MG63 (cell line): ENCODE measurements at places on chromosomes 2 and 18. TPM values are rescaled to one million over a fixed set of nuclear protein-coding genes. Genes with fewer than 3 reads are reported as not detected.

The EFHD1 gene
- total RNA-seq = not detected in 2 replicates

- DNase-seq = peak; percentile 5
Observed at GRCh38 chr2:42238644-42239288, 69.6 kb downstream of the EML4 start.

DNA sequence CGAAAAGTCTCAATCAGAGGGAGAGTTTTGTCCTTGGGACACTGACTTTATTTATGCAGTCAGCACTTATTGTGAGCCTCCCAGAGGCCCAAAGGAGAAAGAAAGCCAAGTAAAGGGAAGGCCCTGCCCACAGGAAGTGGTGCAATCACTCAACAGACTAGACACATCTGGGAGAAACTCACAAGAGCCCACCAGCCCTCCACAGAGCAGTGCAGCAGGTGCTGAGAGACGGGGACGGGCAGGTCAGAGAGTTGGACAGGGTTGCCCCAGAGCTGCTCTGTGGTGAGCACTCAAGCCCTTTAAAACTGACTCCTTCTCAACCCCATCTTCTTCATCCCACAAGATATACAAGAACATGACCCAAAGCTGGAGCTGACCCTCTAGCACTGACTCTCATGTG is 96.0 kb downstream of the TFCP2L1 start:
- DNase-seq = no peak

- DNase-seq = no peak
Observed at GRCh38 chr2:7333189-7333765, 416.1 kb downstream of the RNF144A start.

DNA sequence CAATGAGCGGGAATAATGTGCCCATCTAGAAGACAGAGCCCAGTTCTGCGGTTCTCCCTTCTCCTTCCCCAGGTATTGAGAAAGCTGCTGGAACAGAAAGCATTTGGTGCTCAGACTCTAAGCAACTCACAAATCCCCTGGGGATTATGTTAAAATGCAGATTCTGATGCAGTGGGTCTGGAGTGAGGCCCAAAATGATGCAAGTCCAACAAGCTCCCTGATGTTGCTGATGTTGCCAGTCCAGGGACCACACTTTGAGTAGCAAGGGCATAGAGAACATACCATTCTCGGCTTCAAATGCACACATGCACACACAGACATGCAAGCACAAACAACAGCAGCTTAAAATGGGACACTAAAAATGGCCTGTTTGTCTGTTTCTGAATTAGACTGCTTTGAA is 274.8 kb upstream of the NCKAP5 start:
- DNase-seq = no peak

DNA sequence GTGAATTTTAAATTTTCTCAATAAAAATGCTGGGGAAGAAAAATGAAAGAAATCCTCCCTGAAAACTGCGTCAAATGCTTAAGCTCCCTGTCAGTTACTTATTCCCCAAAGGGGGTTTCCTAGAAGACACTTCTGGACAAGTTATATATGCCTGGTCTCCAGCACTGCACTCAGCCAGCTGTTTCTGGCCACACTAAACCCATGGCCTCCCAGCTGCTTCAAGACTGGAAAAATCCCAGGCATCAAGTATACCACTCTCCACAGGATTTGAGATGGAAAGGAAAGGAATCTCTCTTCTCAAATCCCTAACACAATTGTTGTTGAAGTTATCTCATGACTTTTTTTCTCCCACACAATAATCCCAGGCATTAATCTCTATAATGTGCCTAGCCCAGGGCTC is 245.7 kb downstream of the NBAS start:
- DNase-seq = no peak

DNA sequence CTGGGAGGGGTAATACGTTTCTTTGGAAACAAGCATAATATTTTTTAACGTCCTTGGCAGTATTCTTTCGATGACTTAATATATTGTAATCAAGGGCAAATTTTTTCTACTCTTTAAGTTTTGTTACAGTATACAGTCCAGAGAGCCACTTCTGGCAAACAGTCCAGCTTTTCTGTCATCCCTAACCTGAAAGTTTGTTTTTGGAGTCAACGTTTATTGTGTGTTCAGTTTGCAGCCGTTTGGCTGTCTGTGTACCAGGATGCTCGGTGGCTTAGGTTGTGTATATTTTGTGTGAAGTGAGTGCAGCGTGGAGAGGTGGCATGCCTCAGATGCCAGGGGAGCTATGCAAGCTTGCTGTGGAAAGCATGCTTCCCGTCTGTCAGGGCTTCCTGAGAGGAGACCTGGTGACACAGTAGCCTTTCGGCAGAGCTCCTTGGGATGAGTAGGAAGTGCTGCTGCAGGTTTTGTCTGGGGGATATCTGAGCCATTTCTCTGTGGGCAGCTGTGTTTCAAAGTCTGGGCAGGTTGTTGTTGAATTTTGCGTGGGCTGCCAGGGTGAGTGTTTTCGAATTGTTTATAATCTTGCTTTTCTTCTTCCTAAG is 14.7 kb downstream of the MAP3K20 start:
- DNase-seq = peak; percentile 68

DNA sequence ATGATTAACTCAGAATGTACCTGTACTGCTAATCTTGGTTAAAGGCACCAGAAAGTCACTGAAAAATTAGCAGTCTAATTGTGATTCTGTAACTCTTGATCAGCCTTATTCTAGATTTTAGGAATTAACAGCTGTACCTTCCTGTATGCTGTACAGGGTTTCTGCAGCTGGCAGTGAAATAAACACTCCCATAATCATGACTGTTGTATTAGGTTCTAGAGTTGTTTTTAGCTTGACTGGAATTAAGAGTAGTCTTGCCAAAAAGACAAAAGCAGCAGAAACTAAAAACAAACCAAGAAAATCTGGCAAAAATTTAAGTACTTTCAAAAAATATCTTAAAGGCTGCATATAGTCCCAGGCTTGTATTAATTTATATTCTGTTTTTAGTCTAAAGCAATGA is 103.5 kb downstream of the SOS1 start:
- no peak for DNase-seq

The PRSS56 gene
- not detected in 2 replicates for total RNA-seq

DNA sequence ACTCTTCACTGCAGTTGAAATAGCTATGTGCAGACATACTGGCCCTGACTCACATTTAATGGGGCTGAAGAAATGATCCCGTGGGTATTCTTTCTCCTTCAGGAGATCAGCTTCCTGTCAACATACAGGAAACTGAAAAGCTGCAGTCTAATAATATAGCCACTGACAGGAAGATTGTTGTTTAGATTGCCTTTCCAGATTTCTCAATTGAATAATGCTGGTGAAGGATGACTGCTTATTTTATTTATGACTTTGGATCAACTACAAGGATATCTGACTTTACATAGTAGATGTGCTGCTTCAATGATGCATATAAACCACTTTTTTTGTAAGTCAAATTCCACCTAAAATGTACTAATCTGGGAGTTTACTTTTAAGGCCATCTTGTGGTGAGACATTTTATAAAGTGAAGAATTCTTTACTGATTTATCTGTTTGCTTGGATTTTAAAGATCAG is 93.4 kb upstream of the MAP4K3 start:
- peak; percentile 51 for DNase-seq

DNA sequence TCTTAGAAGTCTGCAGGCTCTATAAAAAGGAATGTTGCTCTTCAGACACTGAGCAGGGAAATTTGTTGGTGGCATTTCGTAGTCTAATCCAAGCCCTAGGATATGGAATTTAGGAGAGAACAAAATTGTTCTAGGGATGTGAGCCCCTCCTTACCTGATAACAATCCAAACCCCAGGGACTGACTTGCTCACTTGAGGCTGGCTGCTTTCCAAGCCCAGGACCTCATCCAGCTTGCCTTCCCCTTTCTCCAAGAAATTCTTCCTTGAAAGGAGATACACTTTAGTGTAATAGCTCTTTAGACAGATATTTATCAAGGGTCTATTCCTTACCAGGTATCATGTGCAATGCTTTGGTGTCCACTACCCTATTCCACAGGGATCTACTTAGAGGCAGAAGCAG is 279.8 kb downstream of the C1D start:
- DNase-seq = no peak

- DNase-seq = no peak
Observed at GRCh38 chr2:145484448-145485097, 964.7 kb upstream of the ZEB2 start.

- no peak for DNase-seq
Observed at GRCh38 chr2:233917116-233917515, at the start of gene TRPM8. TSS of gene TRPM8 (plus strand) at chr2:233917373. CDS start at chr2:233926538, 9,165 bp downstream.

DNA sequence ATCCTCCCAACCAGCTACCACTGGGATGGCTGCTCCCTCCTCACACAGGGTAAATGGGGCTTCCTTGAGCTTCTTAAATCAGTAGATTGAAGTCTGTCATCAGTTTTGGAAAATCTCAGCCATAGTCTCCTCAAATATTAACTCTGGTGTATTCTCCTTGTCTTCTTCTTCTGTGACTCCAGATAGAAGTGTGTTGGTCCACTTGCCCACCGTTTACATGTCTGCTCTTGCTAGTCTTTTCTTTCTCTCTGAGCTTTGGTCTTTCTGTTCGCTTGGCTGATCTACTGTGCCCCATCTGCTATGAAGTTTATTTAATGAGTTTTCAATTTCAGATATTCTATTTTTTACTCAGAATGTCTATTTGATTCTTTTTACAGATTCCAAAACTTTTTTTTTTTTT is 281.7 kb upstream of the HDAC4 start:
- DNase-seq = no peak

DNA sequence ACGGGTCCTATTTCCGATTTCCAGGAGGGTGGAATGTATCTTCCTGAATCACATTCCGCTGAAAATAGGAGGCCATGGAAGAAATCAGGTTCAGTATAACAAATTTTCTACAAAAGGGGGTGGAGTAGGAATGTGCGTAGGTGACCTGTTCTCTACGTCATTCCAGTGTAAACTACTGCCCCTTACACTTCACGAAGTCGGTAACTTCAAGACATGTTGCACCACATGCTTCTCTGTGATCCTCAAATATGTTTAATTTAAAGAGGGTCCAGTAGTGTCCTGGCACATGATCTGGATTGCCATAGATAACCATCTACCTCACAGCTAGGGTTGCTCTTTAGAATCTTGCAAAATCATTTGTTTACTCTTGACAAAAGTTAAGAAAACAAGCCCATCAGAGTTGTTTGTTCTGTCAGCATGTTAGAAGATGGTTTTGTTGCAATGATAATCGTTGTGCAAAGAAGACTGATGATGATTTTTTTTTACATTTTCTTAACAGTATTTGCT is 7.5 kb upstream of the CPS1 start:
- DNase-seq = no peak

GRCh38 chr18:23648456-23648855 is 14.3 kb downstream of the ANKRD29 start:
- DNase-seq = no peak

DNA sequence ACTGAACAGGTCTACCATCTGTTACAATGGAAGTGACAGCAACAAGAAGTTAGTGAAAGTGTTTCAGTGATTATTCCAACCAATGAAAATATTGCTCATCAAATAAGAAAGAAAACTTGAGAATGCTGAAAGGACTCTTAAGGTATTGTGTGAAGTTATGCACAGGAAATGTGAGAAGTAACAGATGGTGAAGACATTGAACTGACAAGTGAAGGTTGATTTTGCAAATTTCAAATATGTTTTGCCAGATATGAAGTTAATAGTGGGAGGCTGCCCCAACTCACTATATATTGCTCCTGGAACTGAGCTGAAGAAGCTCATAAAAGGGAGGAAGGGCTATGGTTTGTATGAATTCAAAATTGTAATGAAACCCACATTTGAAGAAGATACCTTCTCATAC is 97.5 kb downstream of the PHLPP1 start:
- no peak for DNase-seq

DNA sequence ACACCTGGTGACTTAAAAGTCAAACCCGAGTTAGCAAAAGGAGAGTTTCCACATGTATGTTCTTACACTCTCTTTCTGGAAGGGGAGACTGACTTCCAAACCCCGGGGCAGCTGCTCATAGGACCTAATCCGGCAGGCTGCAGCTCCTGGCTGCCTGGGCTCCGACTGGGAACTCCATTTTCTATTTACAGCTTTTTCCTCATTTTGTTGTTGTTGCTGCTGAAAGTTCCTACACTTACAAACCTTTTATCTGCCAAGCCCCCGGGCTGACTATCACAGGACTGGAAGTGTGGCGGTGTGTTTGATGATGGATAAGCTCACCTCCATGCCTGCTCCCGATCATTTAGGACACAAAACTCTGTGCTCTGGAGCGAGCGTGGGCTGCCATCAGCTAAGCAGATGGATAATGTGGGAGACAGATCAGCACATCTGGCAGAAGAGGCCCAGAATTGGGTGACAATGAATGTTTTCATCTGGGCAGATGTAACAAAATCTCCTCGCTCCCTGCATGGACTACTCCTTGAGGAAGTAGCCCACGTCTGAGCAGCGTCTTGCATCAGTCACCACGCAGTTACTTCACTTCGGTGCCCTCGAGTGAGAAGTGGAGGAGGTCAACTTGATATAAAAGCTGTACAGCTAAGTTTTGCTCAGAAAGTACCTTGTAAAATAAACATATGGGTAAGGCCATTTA is 114.4 kb upstream of the COPS8 start:
- no peak for DNase-seq

The GPR75 gene
- total RNA-seq = 0.53 TPM in 1 of 2 replicates, not detected in the other

The GAL3ST2 gene
- total RNA-seq = 1.7 TPM in 1 of 2 replicates, not detected in the other

The STEAP3 gene
- total RNA-seq = 7.6 and 8.1 TPM in 2 replicates

GRCh38 chr2:237724811-237725478 is 73.6 kb upstream of the RBM44 start:
- no peak for DNase-seq

- DNase-seq = no peak
Observed at GRCh38 chr18:56124186-56124585, 514.2 kb downstream of the TXNL1 start.

DNA sequence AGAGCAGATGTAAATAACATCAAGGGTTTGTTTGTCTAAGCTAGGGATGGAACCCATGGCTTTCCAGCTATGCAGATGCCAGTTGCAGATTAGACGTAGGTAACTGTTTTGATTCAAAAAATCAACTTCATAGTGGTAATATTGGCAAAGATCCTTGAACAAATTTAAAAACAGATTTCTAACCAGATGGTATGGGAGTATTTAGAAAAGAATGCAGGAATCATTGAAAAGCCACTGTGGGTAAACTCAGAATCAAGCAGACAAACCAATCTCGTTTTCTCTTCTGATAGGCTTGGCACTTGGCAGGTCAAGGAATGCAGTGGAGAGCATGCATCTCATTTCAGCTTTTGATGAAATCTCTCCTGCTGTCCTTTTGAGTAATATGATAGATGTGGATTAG is 377.5 kb downstream of the CLIP4 start:
- DNase-seq = no peak

The FAM110C gene
- not detected in 2 replicates for total RNA-seq

DNA sequence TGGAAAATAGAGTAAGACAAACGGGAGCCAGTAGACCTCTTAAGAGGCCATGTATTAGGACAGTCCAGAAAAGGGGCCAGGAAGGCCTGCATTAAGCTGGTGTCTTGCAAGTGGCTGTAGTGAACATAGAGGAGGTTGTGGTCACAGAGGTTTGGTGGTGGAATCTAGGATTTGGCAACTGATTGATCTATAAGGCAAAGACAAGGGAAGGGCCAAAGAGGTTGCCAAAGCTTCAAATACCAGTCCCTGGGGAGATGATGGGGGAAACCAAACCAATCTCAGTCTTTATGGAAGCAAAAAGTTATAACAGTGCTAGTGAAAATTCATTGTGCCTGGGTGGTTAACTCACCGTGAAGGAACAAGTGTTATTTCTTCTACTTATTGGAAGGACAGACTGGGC is 28.7 kb upstream of the RTN4 start:
- no peak for DNase-seq

- peak; percentile 69 for DNase-seq
Observed at GRCh38 chr2:138421971-138422335, 79.6 kb upstream of the SPOPL start.
